NCI-H1417 (cell line): ENCODE measurements at places on chromosomes 16 and 17.

DNA sequence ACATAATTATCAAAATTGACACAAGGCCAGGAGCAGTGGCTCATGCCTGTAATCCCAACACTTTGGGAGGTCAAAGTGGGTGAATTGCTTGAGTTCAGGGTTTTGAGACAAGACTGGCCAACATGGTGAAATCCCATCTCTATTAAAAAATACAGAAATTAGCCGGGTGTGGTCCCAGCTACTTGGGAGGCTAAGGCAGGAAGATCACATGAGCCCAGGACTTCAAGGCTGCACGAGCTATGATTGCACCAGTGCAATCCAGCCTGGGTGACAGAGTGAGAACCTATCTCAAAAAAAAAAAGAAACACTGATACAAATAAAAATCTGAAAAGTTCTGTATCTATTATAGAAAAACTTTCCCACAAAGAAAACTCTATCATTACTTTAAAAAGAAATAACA lies 15.5 kb downstream of the MYH10 start:
- DNase-seq, result no peak

DNA sequence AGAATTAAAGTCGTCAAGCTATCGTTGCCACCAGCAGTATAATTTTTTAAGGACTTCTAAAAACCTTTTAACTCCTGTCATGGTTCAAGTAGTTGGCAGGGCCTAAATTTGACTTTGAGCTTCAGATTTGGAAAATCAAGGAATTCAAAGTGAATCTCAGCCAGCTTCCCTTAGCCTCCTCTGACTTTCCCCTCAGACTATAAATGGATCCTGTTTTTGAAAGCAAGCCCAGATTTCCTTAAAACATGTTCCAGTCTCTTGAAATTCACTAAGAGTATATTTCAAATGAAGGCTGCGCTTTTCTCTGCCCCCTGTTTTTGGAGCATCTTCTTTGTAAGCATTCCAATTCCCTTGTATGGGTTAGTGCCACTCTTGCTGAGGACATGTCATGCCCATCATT lies 101.8 kb upstream of the CDH8 start:
- no peak for DNase-seq

GRCh38 chr16:73432850-73433730 lies 385.2 kb upstream of the ZFHX3 start:
- DNase-seq, result peak; percentile 30

- peak; percentile 15 for DNase-seq
These were observed 153.8 kb downstream of the SNX11 start for GRCh38 chr17:48261297-48261880.
